HT-29 (cell line): ENCODE measurements at places on chromosomes 6 and 20.

DNA sequence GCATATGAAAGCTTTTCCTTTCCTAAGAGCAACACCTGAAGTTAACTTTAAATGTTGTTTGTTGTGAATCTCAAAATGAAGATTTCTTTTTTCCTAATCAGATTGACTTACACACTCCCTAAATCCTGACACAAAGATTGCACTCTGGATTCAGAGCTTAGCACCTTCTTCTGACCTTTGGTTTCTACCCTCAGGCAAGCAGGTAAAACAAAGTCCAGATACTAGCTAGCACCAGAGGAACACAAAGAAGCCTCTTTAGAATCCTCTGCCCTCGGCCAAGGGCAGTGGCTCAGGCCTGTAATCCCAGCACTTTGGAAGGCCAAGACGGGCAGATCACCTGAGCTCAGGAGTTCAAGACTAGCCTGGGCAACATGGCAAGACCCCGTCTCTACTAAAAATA, 14.5 kb downstream of the SERAC1 start:
- no peak for DNase-seq

- DNase-seq: peak; percentile 77
These were observed 1.2 kb downstream of the FOXO3 start for GRCh38 chr6:108561742-108562502.

GRCh38 chr6:157911278-157911677, 70.4 kb upstream of the SYNJ2 start:
- DNase-seq: no peak

DNA sequence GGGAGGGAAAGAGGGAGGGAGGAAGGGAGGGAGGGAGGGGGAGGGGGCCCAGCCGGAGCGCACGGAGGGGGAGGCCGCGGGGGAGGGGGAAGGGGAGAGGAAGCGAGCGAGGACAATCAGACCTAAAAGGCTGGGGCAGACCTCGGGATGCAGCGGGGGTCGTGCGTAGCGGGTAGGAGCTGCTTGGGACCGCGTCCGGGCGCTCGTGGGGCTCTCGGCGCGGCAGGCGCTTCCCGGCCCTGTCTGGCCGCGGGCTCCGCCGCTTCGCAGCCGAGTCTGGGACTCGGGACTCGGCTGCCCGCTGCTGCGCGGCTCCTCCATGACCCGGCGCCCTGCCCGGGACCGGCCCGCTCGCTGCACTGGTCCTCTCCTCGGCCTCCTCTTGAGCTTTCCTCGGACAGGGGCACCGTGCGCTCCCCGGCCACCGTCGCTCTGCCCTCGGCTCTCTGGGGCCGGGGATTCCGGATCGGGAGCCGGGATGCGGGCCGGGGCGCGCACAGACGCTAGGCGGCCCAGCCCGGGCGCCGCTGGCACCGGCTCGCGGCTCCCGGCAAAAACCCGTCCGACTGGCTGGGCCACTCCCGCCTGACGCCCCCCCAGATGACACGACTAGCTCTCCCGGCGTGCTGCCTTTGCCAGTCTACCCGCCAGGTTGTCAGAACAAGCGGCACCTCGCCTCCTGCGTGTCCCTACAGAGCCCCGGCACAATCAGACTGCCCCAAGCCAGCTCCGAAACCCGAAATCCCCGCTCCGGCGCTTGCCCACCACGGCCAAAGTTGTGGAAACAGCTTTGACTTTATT, 2.2 kb downstream of the TFAP2A start:
- DNase-seq: peak; percentile 79

DNA sequence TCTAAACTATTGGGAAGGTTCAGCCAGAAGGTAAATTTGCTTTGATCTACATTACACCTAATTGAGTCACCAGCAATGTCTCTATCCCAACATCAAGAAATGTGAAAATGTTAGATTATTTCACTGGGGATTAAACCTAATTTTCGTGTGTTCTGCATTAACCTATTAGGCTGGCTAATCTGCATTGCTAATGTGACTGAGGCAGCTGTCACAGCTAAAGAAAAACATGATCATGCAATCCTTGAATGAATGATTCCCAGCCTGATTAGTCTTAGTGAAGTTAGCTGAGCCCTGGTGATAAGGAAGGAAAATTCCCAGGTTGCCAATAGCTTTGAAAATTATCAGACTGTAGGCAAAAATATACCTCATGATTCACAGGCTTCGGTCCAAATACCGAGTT, 135.3 kb downstream of the LINC00237 start:
- DNase-seq: no peak

DNA sequence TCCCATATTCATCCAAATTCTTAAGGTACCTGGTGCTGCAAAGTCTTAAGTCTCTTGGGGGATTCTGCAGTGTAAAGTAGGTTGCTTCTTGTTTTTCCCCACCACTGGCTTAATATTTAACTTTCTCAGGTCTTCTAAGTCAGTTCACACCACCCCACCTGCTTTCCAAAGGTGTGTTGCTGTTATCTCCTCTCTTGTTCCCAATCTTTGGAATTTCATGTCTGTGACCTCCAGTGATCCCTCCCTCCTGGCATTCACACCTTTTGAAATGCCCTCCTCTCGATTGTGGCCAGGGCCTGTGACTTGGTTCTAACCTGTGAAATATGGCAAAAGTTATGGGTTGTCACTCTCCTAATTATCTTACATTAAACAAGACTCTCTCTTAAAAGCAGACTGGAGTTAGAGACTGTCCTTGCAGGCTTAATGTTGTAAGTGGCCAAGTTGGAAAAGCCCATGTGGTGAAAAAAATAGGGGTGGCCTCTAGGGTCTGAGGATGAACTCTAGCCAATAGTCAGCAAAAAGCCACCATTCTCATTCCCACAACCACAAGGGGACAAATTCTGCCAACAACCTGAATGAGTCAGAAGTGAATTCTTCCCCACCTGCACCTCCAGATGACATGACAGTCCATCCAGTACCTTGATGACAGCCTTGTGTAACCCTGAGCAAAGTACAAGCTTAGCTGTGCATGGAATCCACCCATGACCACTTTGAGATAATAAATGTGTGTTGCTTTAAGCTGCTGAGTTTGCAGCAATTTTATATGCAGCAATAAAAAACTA, 45.1 kb downstream of the ADGRF1 start:
- peak; percentile 54 for DNase-seq

GRCh38 chr20:41567615-41568014, 50.6 kb downstream of the CHD6 start:
- no peak for DNase-seq

GRCh38 chr6:42012501-42013133, 37.7 kb upstream of the TAF8 start:
- DNase-seq: no peak

- DNase-seq: peak; percentile 19
These were observed 743 bp downstream of the CMTR1 start for GRCh38 chr6:37433657-37434271.

DNA sequence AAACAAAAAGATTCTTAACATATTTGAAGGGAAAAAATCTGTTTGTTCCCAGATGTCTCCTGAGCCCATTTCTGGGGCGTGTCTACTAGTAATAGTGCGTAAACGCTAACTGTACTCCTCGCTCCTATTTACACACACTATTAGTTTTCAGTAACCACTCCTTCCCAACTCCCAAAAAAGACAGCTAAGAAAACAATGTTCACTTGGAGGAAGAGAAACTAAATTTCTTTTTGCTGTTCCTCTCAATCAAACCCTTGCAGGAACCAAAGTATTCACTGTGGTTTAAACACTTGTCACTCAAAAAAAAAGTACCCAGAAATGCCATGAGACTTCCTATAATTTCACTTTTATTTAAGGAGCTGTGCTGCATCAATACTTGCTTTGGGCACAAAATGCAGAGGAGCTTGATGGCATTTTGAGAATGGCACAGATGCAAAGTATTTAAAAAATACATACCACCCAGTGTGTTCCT, 118.2 kb downstream of the BACH2 start:
- DNase-seq: no peak
